ENCODE measurements at places on chromosomes 16 and 17.

DNA sequence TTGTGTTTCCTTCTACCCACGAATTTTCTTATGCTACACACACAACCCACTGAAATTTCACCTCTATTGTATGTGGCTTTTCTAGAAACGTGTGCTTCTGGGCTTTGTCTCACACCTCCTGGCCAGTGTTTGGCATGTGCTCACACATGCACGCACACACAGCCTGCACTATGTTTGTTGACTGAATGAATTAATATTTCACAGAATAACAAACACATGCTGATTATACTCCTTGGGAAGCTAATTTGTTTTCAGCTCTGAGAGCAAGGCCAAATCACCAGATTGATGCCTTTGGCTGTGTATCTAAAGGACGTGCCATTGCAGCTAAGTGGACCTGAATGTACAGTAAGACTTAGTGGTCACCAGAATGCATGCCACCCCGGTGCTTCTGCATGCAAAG is 210.7 kb downstream of the WWOX start:
- H3K36me3 ChIP-seq: no peaks in the 10 kb centered on the region
- H3K27ac ChIP-seq: no peak overlapping the region
- H3K27me3 ChIP-seq: no peaks in the 10 kb centered on the region
- H3K4me1 ChIP-seq: no peaks in the 10 kb centered on the region

DNA sequence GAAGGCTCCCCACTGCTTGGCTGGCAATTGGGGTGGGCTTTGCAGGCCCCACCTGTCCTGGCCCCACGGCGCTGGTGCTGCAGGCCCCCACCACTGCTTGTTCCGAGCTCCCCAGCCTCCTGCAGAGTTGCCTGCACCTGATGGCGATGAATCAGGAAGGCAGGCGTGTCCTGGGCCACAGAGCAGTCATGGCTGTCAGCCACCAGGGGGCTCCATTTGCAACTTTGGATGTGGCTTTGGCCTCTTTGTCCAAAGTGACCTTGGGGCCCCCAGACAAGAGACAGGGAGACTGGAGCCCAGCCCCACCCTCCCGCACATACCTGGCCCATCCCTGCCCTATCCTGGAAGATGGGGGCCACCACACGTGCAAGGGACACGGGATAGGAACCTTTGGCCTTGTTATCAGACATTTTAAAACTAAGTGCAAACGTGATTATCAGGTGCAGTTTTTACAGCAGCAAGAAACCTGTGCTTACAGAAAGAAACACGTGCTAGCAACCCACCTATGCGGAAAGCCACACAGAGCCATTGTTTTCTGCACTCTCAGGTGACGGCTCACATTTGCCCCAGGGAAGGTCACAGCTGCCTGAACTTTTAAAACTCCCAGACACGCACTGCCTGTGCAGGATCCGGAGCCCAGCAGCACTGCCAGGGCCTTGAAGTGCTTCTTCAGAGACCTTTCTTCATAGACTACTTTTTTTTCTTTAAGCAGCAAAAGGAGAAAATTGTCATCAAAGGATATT is at the start of gene DNASE1:
Gene DNASE1 (plus strand): TSS at position 443 of the 743 bp plus-strand sequence. CDS start 683 bp downstream, outside the sequence.
- no peak within 1 kb of the TSS for H3K27ac ChIP-seq
- DNase-seq: peak; percentile 40
- no peak within 1 kb of the TSS for H3K4me3 ChIP-seq
- H3K27me3 ChIP-seq: no peaks in the 10 kb centered on the region
- H3K36me3 ChIP-seq: no peaks in the 10 kb centered on the region

- no peak overlapping the region for H3K4me3 ChIP-seq
- no peak for DNase-seq
- H3K27ac ChIP-seq: no peak overlapping the region
- H3K36me3 ChIP-seq: no peaks in the 10 kb centered on the region
Observed at GRCh38 chr16:13995194-13995593, 75.2 kb downstream of the ERCC4 start.

- H3K4me1 ChIP-seq: no peaks in the 10 kb centered on the region
- no peaks in the 10 kb centered on the region for H3K27me3 ChIP-seq
- no peak for DNase-seq
Observed at GRCh38 chr17:41434005-41434404, 6.8 kb downstream of the KRT38 start.

GRCh38 chr17:57406131-57406980 is 150.0 kb downstream of the MSI2 start:
- no peak for DNase-seq
- peak overlapping the region; percentile 35 for H3K27ac ChIP-seq
- H3K27me3 ChIP-seq: no peaks in the 10 kb centered on the region
